ENCODE measurements at places on chromosomes 6 and 20.

GRCh38 chr6:91802431-91802830 lies 1215.6 kb upstream of the MAP3K7 start:
- DNase-seq, result no peak

- no peak for DNase-seq
Measured at GRCh38 chr6:170475118-170475517, 78.0 kb downstream of the PSMB1 start.

GRCh38 chr6:168061269-168062210 lies 17.5 kb downstream of the FRMD1 start:
- peak; percentile 96 for DNase-seq

- no peak for DNase-seq
Measured at GRCh38 chr20:31934968-31935764, 16.7 kb downstream of the PDRG1 start.

GRCh38 chr20:13396826-13397225 lies 175.8 kb downstream of the ISM1 start:
- no peak for DNase-seq

- DNase-seq, result no peak
Measured at GRCh38 chr20:51450984-51451383, 91.5 kb downstream of the NFATC2 start.

DNA sequence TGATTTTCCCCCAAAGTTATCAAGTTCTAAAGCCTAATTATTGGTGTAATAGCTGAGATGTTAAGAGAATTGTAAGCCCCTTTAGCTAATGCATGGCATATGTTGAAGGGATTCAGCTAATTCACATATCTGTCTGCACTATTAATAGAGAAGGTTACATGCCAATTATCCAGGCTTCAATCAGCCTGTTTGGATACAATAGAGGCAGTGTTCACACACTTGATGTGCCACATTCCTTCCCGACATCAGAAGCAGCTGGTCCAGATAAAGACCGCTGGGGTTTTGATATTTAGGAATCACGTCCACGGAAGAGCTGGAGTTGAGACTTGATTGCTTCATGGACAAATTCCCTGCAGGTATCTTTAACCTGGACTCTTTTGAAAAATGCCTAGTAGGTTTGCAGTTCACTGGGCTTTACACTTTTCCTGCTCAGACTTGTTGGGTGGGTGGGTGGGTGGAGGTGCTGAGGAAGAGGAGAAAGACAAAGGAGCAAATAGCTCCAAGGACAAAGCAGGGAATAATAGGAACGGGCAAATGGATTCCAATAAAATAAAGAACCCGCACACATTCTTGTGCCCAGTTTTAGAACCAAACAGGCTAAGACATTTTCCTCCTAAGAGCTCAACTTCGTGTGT lies 142.6 kb upstream of the ZNF217 start:
- no peak for DNase-seq

- no peak for DNase-seq
Measured at GRCh38 chr20:37359331-37359730, 13.4 kb downstream of the SRC start.

DNA sequence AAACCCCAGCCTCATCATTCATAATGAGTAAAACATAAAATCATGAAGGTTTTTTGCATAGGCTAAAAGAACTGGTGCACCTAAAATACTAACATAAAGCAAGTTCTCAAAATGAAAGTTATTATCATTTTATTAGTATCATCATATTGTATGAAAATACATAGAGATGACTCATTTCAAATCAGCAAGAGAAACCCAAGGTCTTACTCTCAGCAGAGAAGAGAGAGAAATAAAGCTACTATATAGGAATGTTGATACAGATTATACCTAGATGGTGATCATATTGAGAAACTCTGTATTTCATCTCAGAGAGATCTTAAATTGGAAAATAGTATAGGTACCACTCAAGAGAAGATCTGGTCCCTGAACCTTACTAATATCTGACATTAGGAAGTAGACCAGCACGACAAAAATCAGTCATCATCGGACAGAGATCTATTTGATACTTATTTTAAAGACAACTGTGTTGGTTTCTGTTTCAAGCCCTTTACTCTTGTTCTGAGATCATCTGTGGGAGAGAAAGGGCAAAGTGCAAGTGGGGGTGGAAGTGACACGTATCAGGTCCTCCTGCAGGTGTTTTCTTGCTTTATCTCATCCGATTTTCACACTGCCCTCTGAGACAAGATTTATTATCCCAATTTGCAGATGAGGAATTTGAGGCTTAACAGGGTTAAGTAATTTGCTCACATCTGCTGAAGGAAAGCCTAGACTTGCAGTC lies 532.3 kb downstream of the MAFB start:
- DNase-seq, result no peak

DNA sequence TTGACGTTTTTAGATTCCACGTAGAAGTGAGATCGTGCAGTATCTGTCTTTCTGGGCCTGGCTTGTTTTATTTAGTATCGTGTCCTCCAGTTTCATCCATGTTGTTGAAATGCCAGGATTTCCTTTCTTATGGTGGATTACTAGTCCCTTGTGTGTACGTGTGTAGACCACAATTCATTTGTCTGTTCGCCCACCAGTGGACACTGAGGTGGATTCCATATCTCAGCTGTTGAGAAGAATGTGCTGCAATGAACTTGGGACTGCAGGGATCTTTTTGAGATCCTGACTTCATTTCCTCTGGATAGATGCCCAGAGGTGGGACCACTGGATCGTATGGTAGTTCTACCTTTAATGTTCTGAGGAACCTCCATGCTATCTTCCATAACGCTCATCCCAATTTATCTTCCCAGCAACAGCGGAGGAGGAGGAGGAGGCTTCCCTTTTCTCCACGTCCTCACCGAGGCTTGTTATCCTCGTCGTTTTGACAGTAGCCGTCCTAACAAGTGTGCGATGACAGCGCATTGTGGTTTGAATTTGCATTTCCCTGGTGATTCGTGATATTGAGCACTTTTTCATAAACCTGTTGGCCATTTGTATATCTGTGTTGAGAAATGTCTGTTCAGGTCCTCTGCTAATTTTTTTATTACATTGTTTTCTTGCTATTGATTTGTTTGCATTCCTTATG lies 62.4 kb downstream of the CDH4 start:
- no peak for DNase-seq

DNA sequence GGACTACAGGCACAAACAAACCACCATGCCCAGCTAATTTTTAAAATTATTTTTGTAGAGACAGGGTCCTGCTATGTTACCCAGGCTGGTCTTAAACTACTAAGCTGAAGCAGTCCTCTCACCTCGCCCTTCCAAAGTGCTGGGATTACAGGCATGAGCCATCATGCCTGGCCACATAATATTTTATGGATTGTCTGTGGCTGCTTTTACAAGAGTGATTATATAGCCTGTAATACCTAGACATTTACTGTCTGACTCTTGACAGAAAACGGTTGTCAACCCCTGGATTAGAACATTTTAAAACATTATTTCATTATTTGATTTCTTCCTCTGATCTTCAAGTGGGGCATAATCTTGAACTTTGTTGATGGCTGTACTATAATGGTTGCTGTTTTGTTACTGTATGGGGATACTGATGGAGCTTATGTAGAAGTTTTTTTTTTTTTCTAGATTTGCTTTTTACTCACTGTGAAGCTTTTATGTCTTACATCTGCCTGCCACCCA lies 14.3 kb downstream of the PARD6B start:
- no peak for DNase-seq

DNA sequence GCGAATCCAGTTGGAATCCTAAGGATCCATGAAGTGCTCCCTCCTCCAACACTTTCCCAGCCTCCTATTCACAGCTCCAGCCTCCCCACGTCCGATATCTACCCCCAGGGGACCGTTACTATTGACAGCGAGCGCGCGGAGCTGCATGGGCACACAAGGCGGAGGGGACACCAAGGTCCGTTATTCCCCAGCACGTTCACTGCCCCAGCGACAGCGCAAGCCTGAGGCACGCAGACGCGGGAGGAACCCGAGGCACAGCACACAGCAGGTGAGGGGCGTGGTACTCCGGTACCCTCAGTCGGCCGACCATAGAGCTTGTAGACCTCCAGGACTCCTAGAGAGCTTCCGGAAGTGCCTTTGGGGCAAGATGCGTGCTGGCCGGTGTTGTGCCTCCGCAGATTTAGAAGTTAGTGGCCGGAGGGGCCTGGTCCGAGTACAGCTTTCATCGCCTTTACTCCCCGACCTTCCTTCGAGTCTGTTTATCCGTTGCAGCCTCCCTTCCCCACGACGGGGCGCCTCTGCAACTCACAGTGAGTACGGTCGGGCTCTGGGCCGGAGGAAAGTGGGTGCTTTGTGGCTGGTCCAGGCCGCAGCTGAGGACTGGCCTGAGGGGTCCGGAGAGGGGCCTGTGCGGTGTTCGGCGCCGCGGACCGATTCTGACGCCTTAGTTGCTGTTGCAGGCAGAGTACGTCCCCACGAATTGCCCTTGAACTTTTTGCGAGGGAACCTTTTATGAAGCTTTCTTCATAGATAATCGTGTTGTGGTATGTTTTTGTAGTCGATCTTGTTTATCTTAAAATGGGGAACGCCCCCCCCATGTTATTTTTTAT lies at the start of gene ZKSCAN8:
Gene ZKSCAN8, plus strand, starts transcription at position 384 of the 830 bp plus-strand sequence. CDS start 6,525 bp downstream, outside the sequence.
- DNase-seq, result peak; percentile 96

DNA sequence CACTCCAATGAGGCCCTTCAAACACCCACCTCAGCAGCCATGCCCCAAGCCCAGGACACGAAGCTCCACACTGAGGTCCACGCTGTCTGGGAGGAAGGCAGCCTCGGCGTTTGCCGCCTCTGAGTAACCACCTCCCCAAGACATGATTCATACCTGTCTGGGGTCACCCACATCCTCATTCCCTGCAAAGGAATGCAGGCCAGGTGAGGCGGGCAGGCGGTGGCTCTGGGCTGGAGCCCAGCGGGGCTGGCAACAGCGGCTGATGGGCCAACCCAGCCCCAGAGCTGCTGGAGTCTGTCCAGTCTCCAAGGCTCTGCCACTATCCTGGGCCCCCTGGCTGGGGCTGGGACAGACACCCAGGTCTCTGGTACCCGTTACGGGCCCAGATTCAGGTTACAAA lies 14.8 kb downstream of the PMEPA1 start:
- DNase-seq, result no peak

- DNase-seq, result no peak
Measured at GRCh38 chr6:166930354-166930891, 25.9 kb downstream of the RNASET2 start.

DNA sequence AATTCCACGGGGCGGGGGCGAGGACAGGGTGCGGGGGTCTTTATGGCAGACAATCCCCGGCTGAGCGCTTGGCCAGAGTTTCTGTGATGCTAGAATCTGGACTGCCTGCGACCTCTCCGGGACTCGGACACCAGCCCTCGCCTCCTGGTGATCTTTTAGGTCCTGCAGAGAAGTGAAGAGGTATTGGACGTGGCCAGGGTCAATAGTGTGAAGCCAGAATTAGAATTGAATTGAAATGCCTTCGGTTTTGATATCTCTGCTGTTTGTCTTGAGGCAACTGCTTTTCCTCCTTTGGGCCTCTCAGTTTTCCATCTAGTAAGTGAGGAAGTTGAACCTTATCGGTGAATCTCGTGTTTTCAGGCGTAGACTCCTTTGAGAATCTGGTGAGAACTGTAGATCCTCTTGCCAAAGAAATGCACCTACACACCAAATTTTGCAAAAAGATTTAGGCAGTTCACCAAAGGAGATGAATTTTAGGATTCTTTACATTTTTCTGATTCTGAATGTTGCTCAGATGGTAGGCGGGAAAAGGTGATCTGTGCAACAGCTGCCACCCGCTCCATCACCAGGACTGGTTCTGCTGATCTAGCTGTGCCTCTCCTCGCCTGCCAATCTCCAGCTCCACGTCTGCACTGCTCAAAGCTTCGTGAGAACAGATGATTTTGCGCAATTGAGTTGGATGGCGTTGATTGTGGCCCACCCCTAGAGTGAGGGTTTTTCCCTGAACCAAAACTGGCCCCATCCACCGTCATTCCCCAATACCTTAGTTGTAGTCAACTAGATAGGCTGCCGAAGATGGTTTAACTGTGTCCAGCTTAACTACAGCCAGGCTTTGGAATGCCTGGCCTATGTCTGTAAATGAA lies 837 bp upstream of the OSER1 start:
- peak; percentile 71 for DNase-seq

- DNase-seq, result no peak
Measured at GRCh38 chr20:8248051-8248450, 116.0 kb downstream of the PLCB1 start.

DNA sequence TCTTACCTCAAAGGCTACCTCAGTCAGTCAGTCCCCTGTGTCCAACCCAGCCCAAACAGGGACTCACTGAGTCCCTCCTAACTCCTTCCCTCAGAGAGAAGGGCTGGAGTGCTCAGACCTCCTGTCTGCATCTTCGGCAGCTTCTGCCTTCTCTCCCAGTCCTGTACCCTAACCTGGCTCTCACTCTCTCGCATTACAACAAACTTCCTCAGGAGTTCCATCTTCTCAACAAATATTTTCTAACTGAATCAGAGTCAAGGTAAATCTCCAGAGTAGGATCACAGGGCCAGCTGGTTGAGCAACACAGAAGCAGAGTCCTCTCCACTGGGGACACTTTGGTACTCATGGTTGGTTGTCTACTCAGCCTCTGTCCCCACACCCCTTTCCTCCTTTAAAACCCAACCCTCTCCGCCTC lies 92.3 kb downstream of the MRPL14 start:
- DNase-seq, result peak; percentile 31
